ENCODE measurements at places on chromosomes 2 and 18.

DNA sequence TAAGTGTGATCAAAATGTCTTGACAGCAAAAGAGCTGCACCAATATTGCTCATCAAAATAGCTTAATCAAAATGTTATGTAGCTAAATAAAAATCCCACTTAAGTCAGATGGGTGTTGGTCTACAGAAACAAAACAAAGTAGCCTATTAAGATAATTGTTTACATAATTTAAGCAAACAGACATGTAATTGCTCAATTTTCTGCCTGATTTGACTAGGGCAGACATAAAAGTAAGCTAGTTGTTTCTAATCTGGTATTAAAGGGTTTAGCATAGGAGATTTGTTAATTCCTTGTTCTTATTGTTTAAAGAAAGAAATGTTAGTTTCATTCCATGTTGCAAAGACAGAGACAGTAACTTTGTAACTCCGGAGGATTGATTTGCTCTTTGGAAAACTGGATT, 11.5 kb upstream of the FEZ2 start:
- no peak for DNase-seq

DNA sequence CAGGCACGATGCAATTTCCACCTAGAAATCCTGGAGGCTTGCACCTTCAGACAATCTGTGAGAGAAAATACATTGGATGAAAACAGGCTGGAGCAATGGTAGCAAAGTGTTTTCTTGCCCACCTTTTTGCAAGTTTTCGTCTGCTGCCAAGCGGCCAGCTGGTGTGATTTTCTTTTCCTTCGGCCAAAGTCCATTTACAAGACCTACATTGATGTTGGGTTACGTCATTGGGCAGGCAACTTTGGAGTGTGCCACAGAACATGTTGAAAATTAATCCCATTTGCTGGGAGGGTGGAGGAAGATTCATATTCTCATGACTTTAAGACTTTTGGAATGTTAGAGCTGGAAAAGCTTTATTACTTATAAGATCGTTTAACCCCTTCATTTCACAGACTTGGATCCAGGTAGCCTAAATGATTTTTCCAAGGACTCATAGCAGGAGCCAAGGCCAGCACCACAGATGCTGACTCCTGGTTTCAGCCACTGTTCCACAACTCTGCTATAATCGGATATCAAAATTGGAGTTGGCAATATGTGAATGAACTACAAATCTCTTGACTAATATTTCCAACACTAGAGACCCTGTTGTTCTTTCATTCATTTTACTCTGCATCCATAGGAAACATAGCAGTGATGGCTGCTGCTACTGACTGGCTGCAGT, 352.1 kb downstream of the RND3 start:
- DNase-seq, result no peak

GRCh38 chr2:216645636-216645950, 12.4 kb downstream of the IGFBP2 start:
- DNase-seq, result no peak

GRCh38 chr2:185979546-185980071, 241.0 kb downstream of the FSIP2 start:
- no peak for DNase-seq

GRCh38 chr2:187581125-187581896, 27.1 kb upstream of the TFPI start:
- no peak for DNase-seq

GRCh38 chr2:50863856-50864255, 168.1 kb downstream of the NRXN1 start:
- DNase-seq, result no peak

DNA sequence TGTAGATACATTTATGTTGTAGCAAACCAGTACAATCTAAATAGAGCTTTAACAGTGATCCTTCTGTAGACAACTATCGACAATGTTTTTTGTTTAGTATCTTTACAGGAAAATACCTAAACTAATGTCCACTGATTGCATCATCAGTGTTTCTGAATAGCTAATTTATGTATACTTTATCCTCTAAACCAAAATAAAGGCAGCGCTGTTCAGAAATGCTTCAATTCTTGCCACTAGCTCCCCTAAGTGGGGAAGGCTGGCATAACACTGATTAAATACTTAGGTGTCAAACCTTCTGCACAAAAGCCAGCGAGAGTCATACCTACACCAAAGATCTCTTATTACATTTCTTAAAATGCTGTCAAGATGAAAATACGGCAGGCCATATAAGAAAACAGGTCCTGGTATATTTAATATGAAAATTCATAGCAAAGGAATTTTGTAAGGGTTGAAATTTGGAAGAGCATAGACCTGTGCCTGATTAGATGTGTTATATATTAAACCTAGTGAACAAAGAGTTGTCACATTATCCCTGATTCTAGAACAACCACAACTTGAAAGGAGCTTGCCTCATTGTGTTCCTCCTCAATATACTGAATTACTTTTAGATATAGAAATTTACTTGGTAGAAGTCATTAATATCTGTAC, 1693.4 kb upstream of the SLC39A10 start:
- DNase-seq, result no peak

DNA sequence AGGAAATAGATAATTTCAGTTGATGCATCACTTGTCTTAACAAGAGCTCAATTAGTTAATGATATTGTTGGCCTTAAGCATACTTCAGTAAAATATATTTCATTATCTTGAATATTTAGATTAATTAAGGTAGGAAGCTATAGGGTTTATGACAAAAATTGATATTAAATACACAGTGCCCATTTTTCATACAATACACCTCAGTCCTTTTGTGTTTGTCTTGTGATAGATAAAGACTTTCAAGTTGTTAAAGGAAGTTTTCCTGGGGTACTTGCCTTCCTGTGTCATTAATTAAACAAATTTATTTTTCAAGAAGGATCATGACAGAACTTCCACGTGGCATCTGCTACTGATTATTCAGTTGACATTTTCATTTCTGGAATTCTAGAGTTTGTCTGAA, 420.5 kb downstream of the MTX2 start:
- no peak for DNase-seq

GRCh38 chr2:135552887-135553286, 21.6 kb downstream of the R3HDM1 start:
- no peak for DNase-seq

DNA sequence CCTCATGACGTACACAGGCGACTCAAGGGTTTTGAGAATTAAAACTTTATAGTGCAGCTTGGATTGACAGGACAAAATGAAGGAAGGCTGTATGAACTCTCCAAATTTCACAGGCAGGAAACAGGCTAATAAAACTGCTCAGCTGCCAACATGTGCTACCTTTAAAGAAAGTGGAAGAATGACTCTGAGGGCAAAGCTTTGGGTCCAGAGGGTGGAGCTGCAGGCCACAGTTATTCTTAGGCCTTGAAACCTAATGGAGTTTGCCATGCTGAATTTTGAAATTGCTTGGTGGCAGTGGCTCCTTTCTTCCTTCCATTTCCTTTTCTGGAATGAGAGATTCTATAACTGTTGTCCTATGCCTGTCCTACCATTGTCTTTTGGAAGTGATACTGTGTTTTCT, 34.8 kb downstream of the HAT1 start:
- no peak for DNase-seq

DNA sequence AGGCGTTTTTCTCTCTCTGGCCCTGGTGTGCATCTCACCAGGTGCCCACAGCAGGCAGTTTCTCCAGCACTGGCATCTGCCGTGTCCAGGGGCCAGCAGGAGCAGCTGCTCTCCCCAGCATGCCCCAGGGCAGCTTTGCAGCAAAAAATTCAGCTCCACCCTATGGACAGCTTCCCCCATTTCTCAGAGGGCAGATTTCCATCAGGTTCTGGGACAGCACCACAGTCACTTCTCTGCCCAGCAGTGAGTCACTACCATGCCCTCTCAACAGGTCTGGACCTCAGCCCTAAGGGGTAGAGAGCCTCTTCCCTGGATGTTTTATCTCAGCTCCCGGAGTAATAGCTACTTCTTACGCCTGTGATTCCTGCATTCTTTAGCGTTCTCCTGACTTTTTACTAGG, 170.2 kb upstream of the RAB12 start:
- DNase-seq, result no peak

DNA sequence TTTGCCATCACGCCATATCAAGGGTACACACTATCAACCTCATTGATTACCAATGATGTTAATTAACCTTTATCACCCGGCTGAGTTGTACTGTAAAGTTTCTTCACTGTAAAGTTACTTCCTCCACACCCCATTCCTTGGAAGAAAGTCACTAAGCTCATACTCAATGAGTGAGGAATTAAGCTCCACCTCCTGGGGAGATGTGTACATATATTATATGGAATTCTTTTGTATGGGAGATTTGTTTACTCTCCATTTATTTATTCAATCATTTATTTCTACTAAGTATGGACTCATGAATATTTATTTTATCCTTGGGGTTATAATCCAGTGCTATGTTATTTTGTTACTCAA, 56.8 kb downstream of the C2orf74 start:
- no peak for DNase-seq

DNA sequence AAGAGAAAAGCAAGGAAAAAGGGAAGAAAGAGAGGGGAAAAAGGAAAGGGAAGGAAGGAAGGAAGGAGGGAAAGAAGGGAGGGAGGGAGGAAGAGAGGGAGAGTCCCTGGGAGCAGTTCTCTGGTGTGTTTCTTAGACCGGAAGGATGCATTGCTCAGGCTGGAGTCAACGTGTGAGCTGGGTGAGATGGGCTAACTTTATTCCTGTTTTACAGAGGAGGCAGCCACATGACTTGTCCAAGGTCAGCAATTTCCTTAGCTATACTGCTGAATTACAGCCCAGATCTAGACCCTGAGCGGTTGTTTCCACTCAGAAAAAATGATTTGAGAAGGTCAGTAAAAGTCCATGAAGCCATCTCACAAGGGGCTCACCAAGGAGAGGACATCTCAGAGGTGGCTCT, 86.6 kb upstream of the APCDD1 start:
- DNase-seq, result no peak

DNA sequence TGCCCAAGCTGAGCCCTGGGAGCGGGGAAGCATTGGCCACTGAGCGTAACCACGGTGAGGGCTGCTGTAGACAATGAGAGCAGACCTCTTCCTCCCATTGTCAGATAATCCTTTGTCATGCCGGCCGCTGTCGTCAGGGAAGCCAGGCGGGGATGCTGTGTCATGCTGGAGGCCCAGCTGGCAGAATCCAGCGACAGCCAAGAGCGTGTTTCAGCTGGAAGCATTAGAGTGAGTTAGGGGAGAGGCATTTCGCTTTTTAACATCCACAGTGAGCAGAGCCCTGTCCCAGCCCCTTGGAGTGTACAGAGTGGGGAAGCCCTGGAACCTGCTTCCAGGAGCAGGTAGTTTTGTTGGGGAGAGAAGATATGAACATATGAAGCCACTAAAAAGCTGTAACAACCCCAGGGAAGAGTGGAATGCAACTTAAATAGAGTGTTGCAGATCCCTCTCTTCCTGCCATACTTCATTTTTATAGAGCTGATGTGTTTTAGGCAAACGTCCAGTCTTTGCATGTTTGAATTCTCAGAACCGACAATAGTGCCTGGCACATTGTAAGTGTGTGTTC, 7.0 kb downstream of the CTIF start:
- DNase-seq, result no peak

DNA sequence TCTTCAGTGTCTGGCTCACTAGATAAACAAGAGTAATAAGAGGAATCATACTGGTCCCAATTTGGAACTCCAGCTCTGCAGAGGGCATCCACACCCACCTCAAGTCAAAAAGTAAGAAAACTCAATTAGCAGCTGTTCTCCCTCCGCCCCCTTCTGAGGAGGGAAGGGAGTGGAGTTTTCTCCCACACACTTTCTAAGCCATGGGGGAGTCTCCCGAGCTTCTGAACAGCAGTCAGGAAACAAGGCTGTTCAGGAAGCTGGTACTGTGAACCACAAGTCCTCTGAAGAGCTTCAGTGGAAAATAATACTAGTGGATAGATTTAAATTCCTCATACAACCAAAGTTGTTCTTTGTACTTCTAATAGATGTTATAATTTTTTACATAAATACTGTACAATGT, 32.9 kb upstream of the SPTBN1 start:
- no peak for DNase-seq

GRCh38 chr2:190981733-190982132, 32.2 kb downstream of the STAT1 start:
- DNase-seq, result no peak

DNA sequence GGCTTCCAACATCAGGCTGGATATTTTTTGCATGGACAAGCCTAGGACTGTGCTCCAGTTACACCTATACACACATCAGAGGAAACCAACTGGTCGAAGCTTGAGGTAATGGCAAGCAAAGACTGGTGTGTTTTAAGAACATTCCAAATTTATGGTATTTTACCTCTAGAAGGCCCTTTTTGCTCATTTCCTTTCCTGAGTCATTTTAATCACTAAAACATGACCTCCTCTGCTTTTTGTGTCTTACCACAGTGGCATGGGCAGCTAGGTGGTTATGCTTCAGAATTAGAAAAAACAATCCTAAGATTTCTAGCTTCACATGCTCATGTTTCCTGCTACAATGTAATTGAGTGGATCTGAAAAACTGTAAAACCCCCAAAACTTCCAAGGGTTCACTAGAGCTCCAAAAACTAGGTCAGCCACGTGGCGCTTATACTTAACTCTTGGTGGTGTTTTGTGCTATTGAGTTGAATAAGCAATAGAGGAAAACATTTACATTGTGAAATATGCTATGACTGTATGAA, 30.6 kb upstream of the CHRNA1 start:
- no peak for DNase-seq

GRCh38 chr18:76452357-76452756, 42.7 kb downstream of the ZNF516 start:
- no peak for DNase-seq

GRCh38 chr2:197145471-197146056, 165.0 kb downstream of the ANKRD44 start:
- no peak for DNase-seq

DNA sequence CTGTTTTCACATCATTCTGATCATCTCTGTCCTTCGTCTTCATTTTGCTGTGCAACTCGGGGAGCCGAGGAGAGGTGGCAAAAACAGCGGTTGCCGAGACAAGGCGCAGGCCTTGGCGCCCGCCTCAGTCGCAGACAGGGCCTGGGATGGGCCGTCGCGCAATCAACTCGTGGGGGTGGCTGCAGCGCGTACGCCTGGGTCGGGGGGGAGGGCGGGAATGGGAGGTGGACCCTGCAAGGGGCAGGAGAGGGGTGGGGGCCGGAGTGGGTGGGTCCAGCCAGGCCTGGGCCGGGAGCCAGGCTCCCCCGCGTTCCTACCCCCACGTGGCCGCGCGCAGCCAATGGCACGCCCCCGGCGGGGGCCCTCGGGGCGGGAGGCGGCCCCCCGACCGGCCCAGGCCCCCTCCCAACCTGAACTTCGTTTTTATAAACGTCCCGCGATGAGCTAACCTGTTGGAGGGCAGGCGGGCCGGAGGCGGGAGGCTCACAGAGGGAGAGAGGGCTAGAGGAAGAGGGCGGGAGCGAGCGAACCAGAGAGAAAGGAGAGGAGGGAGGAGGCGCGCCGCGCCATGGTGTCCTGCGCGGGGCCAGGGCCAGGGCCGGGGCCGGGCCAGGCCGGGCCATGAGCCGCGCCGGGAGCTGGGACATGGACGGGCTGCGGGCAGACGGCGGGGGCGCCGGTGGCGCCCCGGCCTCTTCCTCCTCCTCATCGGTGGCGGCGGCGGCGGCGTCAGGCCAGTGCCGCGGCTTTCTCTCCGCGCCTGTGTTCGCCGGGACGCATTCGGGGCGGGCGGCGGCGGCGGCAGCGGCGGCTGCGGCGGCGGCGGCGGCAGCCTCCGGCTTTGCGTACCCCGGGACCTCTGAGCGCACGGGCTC, at the start of gene HOXD13:
Gene HOXD13 (plus strand): TSS at position 452 of the 875 bp plus-strand sequence. CDS start 170 bp downstream, at position 622.
- DNase-seq, result no peak

- DNase-seq, result no peak
These were observed 74.9 kb upstream of the UBE2E3 start for GRCh38 chr2:180905461-180905860.
